B cell (primary cell): ENCODE measurements at places on chromosomes 13 and 19. TPM values are rescaled to one million over a fixed set of nuclear protein-coding genes. Genes with fewer than 3 reads are reported as not detected.

The ATP4B gene
- not detected in 2 replicates for total RNA-seq

DNA sequence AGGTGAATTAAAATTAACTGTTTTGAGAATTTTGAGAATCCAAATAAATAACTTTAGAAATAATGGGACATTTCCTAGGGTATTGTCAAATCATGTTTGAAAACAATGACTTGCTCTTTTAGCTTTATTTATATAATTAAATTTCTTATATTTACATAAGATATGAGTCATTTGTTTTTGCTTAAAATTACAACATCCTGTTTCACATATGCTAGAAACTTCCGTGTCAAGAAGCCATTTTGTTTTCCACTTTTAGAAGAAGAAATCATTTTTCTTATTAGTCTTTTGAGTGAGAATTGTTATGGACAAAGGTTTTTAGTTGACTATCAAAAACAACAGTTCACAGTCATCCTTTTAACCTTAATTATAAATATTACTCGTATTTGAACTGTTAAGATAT is 48.2 kb downstream of the DPY19L3 start:
- no peak for DNase-seq

The ZNF181 gene
- 13.6 and 13.8 TPM in 2 replicates for total RNA-seq

The SLC25A23 gene
- total RNA-seq, result 19.9 and 25.3 TPM in 2 replicates

- DNase-seq, result no peak
Observed at GRCh38 chr13:38803531-38803930, 116.7 kb downstream of the FREM2 start.

- no peak for DNase-seq
Observed at GRCh38 chr13:42762917-42763316, 18.5 kb upstream of the FAM216B start.

DNA sequence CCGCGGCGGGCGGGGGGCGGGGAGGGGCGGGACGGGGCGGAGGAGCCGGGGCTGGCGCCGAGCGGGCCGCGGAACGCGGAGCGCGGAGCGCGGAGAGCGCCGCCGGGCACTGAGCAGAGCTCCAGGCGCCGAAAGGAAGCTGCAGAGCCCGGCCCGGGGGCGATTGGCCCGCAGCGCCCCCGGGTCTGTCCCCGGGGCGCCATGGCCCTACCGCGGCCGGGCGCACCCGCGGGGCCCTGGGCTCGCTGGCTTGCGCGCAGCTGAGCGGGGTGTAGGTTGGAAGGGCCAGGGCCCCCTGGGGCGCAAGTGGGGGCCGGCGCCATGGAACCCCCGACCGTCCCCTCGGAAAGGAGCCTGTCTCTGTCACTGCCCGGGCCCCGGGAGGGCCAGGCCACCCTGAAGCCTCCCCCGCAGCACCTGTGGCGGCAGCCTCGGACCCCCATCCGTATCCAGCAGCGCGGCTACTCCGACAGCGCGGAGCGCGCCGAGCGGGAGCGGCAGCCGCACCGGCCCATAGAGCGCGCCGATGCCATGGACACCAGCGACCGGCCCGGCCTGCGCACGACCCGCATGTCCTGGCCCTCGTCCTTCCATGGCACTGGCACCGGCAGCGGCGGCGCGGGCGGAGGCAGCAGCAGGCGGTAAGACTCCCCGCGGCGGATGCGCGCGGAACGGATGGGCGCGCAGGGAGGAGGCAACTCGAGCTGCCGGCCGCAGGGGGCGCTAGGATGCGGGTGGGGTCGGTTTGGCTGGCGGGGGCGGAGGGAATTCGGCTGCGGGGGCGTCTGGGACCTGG is at the start of gene PDE4A:
Gene PDE4A, plus strand, starts transcription at position 95 of the 796 bp plus-strand sequence. Its CDS starts 227 bp downstream, at position 322.
- DNase-seq, result peak; percentile 81

DNA sequence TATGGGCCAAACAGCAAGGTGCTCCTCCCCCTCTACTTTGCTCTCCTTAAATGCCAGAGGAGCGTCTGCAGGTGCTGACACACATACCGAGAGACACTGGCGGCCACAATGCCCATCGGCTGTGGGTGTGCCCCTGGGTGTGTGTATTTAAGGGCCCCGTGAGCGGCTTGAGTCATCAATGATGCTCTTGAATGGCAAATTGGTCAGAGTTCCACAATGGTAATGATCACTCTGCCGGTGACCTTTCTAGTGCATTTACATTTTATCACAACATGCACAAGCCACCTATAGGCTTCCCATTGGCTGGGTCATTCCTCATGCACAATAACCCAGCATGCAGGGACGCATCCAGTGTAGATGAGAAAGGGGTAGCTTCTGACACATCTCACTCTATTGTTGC is 124.8 kb downstream of the ZNF536 start:
- DNase-seq, result no peak

DNA sequence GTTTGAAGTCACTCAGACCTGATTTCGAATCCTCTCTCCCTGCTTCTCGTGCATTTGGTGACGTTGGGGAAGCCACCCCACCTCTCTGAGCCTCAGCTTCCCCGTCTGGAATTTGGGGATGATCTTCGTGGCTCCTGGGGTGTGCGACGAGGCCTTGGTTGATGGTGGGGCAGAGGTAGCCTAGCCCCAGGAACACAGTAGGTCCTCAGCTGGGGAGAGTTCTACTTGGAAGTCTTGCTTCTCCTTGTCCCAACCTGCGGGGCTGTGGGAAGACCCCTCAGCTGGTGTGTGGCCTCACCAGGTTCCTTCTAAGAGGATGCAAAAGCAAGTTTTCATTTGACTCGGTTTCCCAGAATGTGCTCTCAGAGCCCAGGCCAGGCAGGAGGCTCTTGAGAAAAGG is 13.1 kb downstream of the HPN start:
- no peak for DNase-seq

DNA sequence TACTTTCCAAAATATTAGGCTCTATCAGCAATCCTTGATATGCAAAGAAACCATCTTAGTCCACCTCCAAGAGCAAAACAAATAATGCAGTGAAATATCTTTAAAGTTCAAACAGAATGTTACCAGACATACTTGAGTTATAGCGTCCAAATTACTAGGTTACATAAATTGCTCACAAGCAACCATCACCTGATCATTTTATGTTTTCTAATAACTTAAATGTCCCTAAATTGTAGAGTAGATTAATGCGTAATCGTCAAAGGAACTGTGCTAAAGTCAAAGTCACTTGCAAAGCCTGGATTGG is 350.6 kb upstream of the ARGLU1 start:
- no peak for DNase-seq

DNA sequence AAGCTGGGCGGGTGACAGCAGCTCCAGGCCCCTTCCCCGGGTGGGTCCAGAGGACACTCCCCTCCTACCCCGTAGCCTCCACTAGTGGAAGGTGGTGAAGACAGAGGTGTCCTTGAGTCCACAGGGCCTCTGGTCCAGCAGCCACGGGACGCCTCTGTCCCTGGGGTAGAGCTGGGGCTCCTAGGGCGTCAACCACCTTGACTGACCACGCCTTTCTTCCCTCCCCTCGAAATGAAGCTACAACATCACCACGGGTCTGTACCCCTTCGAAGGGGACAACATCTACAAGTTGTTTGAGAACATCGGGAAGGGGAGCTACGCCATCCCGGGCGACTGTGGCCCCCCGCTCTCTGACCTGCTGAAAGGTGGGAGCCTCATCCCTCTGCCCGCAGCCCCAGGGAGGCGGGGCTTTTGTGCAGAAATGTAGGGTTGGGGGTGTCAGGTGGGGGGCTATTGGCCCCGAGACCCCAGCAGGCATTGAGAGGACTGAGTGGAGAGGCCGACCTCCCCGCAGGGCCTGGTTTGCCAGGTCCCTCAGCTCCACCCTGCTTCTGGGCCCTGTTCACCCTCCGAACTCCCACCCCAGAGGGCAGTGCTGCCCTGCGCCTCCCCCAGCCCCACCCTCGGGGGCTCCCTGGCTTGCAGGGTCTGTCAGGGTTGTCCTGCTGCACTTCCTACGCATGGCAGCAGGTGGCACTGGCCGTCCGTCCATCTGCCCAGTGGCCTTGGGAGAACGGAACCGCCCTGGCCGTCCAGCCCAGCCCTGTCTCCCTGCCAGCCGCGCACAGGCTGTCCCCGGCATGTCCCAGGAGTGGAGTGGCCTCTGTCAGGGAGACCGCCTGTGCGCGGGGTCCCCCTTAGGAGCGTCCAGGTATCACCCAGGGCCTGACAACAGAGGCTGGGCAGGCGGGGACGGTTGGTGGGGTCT is 15.7 kb downstream of the STK11 start:
- DNase-seq, result no peak

DNA sequence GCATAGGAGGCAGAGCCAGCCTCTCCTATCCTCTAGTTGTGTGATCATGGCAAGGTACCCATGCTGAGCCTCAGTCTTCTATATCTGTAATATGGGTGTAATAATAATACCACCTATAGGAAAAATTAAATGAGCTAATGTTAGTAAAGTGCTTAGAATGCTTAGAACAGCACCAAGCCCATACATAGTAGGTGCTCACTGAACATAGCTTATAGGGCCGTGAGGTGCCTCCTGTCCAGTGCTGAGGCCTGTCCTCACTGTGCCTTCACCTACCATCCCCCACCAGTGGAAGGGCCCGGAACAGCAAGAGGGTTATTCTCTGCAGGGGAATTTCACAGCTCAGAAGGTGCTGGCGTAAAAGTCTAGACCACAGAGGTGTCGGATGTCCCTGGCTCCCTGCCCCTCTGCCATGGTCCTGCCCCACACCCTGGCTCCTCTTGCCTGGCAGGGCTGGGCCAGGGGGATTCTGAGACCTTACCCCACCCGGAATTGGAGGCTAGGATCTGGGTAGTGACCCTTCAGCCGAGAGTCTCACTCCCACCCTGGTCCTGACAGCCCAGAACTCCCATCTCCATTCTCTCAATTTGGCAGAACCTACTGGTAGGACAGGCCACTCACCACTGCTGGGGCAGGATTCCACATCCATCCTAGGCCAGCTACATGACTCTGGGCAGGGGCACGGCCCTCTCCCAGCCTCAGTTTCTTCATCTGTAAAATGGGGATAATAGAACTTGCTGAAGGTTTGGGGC is 2.2 kb upstream of the SCN1B start:
- no peak for DNase-seq

GRCh38 chr19:32416749-32417456 is 11.3 kb downstream of the DPY19L3 start:
- no peak for DNase-seq

DNA sequence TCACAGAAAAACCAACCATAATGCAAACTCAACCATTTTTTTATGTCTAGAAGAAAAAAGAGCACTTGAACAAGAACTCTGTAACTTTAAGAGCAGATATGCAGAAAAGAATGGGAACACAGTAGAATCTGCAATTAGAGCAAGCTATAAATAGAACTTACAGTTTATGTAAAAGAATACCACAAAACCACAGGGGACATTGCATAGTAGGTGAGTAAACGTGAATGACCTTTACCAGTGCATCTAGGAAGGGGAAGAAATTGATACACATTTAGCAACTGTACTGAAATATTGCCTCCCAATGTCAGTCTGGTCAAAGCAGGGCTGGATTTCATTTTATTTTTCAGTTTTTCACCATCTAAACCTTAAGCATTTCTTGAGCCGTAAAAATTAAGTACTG is 242.2 kb upstream of the EDNRB start:
- DNase-seq, result no peak

The POLR2E gene
- 103 and 106 TPM in 2 replicates for total RNA-seq

DNA sequence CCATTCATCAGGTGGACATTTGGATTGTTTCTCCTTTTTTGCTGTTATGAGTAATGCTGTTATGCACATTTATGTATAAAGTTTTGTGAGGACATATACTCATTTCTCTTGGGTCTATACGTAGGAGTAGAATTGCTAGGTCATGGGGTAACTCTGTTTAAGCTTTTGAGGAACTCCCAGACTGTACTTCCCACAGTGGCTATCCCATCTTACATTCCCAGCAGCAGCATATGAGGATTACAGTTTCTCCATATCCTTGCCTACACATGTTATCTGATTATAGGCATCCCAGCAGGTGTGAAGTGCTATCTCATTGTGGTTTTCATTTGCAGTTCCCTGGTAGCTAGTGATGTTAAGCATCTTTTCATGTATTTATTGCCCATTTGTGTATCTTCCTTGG is 5.9 kb downstream of the ZSCAN22 start:
- no peak for DNase-seq

The SNRPA gene
- total RNA-seq, result 90.7 and 92.0 TPM in 2 replicates

The KLK7 gene
- not detected in 2 replicates for total RNA-seq

The ERICH6B gene
- not detected in 2 replicates for total RNA-seq

The RGS9BP gene
- total RNA-seq, result 0.25 and 0.29 TPM in 2 replicates
